ENCODE measurements at places on chromosomes 4 and X. TPM values are rescaled to one million over a fixed set of nuclear protein-coding genes. Genes with fewer than 3 reads are reported as not detected.

DNA sequence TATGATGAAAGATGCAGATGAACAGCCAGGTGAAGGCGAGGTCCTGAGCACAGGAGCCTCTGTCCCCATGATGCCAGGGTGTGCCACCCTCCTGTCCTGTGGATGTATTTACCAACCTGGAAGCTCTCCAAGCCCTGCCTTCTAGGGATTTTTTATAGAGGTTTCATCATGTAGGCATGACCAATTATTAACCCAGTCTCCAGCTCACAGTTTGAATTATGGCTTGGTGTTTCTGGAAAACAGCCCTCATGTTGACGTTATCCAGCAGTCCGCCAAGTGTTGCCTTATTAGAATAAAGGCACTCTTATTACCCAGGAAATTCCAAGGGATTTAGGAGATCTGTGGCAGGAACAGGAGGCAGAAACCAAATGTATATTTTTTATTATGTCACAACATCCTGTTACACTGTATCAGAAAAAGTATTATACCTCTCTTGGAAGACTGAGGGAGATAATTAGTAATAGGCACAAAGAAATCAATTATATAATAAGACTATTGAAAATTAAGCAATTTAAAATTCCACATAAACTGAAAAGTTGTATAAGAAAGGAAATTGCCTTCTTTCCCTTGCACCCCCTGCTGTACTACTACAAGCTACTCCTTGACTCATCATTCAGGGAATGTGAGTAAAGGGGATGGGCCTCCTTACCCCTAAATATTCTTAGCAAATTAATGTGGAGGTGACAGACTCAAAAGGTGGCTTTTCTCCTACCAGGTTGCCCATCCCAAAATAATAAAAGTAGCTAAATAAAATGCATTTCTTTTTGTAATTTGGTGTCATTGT is 129.6 kb downstream of the ZNF330 start:
- no peak for DNase-seq

DNA sequence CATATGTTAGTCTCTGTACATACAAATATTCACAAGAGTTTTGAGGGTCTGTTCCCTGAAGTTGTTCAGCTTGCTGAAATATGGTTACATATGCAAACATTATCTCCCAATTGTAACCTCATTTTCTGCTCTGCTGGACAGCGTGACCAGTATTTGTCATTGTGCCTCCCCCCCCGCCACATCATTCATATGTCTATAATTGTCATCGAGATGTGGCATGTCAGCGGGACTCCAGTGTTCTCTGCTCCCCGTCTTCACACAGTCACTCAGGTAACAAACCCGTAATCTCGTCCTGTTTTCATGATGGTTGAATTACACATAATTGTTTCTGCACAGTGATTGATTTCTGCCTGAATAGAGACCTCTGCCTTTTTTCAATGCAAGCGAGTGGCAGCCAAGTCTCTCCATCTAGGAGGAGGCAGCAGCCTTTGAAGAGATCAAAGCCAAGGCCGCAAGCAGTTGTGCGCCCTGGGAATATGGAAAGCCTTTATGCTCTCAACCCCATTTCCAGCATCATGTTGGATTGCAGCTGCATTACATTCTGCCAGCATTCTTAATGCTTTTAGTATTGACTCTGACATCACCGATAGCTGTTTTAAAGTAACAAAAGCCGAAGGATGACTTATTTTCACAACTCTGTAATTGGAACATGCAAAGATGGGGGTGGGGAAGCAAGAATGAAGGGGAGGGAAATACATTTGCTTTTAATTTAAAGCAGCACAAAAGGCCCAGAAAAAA is 27.4 kb downstream of the LEF1 start:
- DNase-seq = no peak

GRCh38 chr4:128917781-128918180 is 108.3 kb downstream of the JADE1 start:
- no peak for DNase-seq

GRCh38 chr4:2036866-2037265 is 22.3 kb upstream of the NAT8L start:
- no peak for DNase-seq

DNA sequence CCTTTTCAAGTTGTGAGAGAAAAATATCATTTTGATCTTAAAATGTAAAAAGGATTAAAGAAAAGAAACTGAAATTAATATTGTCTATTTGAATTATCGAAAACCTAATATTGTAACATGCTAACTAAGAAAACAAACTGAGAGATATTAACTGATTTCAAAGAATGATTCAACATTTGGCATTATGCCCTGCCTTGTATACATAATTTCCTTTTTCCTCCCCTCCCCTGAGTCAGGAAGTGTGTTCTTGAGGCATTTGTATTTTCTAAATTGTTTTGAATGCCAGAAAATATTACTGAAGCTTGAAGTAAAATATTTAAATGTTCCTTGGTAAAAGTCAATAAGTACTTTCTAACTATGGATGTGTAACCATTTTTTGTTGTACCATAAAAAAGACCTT is 49.4 kb downstream of the RPS6KA3 start:
- DNase-seq = no peak

- DNase-seq = no peak
Observed at GRCh38 chr4:80903020-80903419, 127.5 kb upstream of the BMP3 start.

DNA sequence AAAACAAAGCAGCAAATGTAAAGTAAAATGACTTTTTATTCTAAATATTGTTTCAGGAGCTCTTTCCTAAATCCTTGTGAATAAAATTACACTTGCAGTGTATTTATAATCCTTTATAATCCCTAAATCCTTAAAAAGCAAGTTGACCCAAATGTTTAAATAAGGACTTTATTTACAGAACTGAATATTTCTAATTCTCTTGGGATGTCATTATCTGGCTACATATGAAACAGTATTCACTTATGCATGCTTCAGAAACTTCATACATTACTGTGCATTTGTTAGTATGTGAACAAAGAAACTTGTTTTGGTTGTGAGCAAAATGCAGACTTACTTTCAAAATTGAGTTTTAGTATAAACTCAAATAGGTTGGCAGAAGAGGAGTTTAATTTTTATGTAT is 49.2 kb downstream of the PTTG2 start:
- no peak for DNase-seq

GRCh38 chrX:153909024-153909979 is 4.8 kb downstream of the AVPR2 start:
- no peak for DNase-seq

The ASB12 gene
- total RNA-seq = not detected

DNA sequence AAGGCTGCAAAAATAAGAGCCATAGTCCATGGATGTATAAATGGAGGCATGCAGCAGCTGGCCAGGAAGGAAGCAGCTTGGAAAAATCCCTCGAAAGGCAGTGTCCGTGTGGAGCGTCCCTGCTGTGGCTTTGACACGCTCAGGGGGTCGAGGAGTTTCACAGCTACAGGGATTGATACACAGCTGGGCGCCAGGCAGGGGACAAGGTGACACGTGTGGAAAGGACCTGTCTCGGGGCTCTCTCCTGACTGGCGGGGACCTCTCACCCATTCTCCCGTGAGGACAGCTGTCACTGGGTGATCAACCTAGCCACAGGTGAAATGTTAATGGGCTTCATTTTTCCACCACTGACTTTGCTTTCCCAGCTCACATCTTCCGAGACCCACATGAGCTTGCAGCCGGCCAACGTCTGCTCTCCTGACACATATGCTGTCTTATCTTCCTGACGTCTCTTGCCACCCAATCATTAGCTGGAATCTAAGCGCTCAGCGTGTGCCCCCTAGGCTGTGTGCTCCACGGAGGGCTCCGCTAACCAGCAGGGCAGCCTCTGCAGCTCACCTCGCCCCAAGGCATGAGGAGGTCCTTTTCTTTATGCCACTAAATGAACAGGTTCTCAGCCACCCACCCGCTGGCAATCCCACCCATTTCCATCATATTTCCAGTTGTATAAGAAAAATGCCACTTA is 89.4 kb upstream of the AFAP1 start:
- no peak for DNase-seq

GRCh38 chr4:82217986-82218715 is 155.6 kb downstream of the HNRNPD start:
- DNase-seq = no peak

DNA sequence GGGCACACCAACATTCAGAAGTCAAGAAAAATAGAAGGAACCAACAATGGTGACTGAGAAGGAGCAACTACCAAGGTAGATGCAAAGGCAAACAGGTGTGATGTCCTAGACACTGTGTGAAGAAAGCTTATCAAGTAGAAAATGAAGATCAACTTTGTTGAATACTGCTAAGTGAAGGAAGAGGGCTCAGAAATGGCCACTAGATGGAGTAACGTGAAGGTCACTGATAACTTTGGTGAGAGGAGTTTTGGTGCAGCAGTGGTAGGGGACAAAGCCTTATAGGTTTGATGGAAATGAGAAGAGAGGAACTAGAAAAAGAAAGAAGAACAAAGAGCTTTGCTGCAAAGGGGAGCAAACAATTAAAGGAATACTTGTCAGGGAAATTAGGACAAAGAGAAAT is 23.5 kb downstream of the OTC start:
- DNase-seq = no peak

DNA sequence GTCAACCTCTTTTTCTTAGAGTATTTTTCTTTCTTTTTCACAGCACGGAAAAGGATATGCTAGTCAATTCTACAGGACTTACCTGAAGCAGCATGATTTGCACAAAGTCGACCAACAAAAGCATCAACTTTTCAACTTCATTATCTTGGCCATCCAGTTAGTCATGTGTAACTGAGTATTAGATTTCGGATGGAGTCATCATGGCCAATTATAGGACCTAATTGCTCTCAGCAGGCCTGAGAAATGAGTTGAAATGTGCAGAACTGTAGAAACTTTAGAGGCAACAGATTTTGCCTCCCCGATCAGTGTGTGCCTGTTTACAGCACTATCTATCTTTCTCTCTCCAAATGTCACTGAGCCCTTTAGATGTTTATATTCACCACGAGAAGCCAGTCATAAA is 41.0 kb downstream of the PCDH10 start:
- no peak for DNase-seq

- no peak for DNase-seq
Observed at GRCh38 chr4:106753426-106753825, 282.7 kb downstream of the DKK2 start.

DNA sequence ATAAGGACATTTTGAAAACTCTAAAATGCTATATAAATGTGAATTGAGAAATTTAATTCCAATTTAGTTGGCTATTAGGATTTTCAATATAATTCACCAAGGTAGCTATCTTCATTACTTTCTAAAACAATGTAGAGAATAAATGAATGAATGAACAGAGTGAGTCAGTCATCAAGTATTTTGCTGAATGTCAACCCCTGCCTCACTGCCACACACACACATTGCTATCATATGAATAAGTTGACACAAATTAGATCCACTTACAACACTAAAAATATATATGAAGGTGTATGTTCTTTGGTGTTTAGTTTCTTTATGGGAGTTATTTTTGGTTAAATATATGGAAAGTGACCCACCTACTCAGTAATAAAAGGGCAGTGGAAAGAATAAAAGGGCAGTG is 141.4 kb upstream of the SMIM10 start:
- no peak for DNase-seq

The FRG2 gene
- not detected for total RNA-seq

GRCh38 chrX:119784747-119785446 is 6.5 kb downstream of the RPL39 start:
- no peak for DNase-seq

GRCh38 chr4:79584352-79584751 is 176.3 kb upstream of the GK2 start:
- DNase-seq = no peak

Data from type B pancreatic cell (in vitro differentiated cells).